Thoracic aorta endothelial cell (primary cell): ENCODE measurements at places on chromosomes 1 and 21. TPM values are rescaled to one million over a fixed set of nuclear protein-coding genes. Genes with fewer than 3 reads are reported as not detected.

LYPD8 gene
- total RNA-seq, result not detected in 2 replicates

APOBEC4 gene
- not detected in 2 replicates for total RNA-seq

PPIAL4G gene
- not detected in 2 replicates for total RNA-seq

PPCS gene
- 35.5 and 39.2 TPM in 2 replicates for total RNA-seq

C2CD4D gene
- 0.07 TPM in 1 of 2 replicates, not detected in the other for total RNA-seq

BLACAT1 gene
- total RNA-seq, result under 0.01 TPM in 1 of 2 replicates, not detected in the other

HES5 gene
- total RNA-seq, result not detected in 2 replicates

NKAIN1 gene
- 0.07 TPM in 1 of 2 replicates, not detected in the other for total RNA-seq

ZBTB18 gene
- 26.3 and 31.4 TPM in 2 replicates for total RNA-seq

TMEM81 gene
- 1.5 and 1.7 TPM in 2 replicates for total RNA-seq

PADI3 gene
- total RNA-seq, result not detected in 2 replicates

F3 gene
- total RNA-seq, result 2.9 and 3.3 TPM in 2 replicates

ASTN1 gene
- not detected in 2 replicates for total RNA-seq

TEX38 gene
- not detected in 2 replicates for total RNA-seq

IL20 gene
- total RNA-seq, result not detected in 2 replicates

NOL9 gene
- 53.6 and 66.2 TPM in 2 replicates for total RNA-seq

FCRLB gene
- 0.66 and 1.0 TPM in 2 replicates for total RNA-seq

COX20 gene
- 35.1 and 57.8 TPM in 2 replicates for total RNA-seq

DEPDC1 gene
- total RNA-seq, result 45.5 and 78.5 TPM in 2 replicates
